Non-pigmented ciliary epithelial cell (primary cell): ENCODE measurements at places on chromosomes 5 and 9.

DNA sequence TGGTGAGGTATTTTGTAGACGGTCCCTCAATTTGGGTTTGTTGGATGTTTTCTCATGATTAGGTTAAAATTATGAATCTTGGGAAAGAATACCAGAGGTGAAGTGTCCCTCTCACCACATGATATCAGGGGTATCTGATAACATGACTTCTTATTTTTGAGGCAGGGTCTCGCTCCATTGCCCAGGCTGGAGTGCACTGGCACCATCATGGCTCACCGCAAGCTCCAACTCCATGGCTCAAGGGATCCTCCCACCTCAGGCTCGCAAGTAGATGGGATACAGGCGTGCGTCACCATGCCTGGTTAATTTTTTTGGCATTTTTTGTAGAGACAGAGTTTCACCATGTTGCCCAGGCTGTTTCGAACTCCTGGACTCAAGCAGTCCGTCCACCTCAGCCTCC is 24.1 kb downstream of the SPRY4 start:
- DNase-seq = no peak

DNA sequence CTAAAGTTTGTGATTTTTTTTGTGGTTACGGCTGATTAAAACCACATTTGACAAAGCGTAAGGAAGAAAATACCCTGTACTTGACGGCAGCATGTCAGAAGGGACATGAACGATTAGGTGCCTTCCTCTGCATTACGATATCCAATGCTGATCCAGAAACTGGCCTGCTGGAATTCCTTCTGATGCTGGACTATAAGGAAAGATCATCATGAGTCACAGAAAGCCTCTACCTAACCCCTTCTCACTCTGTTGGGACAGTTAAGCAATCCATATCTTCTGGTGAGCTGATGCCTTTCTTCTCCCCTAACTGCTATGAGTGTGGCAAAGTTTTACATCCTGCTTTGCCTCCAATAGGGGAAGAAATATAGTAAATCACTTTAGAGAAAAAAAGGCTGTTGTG is 78.4 kb upstream of the PAPPA start:
- peak; percentile 84 for DNase-seq

GRCh38 chr5:117425163-117425562 is 850.5 kb upstream of the SEMA6A start:
- no peak for DNase-seq

DNA sequence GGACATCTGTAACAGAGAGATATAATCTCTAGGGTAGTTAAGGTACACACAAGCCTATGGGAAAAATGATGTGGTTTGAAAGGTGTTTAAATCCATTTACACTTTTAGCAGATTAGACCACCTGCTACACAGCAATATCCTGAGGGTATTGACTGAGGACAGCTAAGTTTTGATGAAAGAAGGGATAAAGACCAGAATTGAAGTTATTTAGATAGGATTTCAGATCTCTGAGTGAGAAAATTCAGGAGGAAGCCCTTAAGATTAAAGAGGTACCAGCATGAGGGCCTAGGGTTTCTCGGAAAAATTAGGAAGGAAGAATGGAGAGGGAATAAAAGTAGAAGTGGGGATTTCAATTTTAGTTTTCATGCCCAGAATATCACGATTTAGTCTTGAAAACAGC is 267.3 kb downstream of the COX7C start:
- DNase-seq = no peak

DNA sequence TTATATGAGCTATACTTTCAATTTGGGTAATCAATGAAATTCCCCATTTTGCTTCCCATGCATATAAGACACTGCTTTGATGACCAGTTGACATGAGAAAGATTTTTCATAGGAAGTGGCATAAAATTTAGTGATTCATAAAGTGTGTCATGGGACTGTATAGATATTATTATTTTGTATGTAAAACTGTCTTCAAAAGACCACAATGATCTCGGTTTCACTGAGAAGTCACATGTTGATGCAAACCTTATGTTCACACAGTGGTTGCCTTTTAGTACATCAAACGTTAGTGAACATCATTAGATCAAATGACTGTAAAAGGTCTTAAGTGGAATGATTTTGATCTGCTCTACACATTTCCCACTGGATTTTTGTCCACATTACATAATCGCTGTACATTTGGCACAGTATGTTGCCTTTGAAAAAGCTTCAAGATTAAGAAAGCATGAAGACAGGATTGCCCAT is 349.2 kb upstream of the MEF2C start:
- DNase-seq = no peak

DNA sequence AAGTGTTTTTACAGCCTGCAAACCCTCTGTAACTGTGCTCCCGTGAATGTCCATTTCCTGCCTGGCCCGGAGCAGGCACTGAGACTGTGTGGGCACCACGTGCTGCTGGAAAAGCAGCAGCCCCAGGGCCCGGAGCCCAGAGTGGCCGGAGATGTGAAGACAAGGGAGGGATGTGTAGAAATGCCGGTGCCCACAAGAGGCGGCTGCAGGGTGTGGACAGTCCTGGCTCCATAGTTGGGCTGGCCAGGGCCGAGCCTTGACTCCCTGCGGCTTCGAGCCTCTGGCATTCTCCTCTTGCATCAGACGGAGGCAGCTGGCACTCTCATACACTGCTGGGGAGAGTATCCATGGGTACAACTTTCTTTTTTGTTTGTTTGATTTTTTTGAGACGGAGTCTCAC is 13.2 kb upstream of the GFPT2 start:
- DNase-seq = no peak

DNA sequence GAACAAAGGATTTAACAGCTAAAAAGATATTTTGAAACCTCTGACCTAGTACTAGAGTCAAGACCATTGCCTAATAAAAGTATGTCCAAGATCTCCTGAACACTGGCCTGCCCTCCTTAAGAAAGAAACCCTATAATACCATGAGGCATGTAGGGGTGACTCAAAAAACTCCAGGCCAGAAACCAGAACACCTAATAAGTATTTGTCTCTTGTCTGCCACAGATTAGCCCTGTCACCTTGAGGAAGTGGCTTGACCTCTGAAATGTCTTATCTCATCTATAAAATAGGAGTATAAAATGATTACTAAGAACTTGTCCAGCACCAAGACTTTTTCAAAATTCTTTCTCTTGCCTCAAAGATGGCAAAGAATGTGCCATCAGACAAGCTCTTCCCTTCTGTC is 125.5 kb upstream of the RASGRF2 start:
- DNase-seq = no peak

DNA sequence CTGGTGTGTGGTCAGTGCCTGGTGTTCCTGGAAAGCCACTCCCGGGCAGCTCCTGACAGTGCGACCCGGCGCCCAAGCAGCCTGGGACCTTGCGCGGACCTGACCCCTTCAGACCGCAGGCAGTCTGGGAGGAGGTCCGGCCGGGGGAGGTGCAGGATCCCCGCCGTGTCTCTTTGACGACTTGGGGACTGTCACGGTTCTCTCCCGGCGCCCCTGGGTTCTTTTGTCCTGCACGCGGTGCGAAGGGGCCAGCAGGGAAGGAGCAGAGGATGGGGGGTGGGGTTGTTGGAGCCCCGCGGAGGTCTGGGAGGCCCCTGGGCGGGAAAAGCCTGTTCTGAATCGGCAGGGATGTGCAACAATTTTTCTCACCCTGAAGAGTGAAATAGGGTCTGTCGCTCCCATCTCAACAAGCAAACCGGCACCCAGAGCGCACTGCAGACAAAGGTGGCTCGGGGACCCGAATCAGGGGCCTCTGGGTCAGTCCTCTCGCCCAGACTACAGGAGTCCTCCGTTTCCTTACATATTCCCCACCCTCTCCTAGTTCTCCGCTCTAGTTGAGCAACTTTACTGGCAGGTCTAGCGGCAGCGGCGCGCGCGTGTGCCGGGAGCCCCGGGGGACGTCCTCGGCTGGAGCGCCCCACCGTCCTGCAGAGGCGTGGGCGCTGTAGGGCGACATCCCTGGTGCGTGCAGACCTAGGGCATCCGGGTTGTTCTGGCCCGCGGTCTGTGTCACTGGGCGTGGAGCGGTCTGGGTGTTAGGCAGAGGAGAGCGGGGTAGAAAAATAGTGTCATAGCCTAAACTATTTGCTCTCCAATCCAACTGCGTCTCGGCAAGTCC is 1.2 kb downstream of the VCAN start:
- no peak for DNase-seq

DNA sequence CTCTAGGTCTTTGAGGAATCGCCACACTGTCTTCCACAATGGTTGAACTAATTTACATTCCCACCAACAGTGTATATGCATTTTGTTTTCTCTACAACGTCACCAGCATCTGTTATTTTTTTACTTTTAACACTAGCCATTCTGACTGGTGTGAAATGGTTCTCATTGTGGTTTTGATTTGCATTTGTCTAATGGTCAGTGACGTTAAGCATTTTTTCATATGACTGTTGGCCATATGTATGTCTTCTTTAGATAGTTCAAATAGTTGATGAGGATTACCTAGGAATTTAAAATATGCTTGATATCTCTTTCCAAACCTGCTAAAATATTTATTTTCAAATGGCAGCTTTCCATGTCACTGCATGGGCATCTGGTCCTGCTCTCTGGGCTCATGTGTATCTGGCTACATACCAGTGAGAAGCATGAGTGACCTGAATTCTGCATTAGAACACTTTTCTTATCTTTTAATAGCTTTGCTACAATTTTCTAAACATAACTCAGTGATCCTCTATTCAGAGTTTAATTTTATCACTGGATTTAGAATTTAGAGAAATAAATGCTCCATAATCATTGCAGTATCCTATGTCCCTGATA is 95.8 kb upstream of the ADAMTS16 start:
- no peak for DNase-seq

DNA sequence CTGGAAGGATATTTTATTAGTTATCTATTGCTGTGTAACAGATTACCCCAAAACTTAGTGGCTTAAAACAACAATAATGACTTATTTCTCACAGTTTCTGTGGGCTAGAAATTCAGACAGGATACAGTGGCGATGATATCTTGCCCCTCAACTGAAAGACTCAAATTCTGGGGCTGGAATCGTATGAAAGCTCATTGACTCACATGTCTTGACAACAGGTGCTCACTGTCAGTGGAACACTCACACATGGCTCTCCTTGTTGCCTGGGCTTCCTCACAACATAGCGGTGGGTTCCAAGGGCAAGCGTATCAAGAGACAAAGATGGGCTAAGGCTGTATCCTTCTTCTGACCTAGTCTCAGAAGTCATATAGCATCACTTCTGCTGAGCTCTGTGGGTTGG is 3.7 kb upstream of the GNPDA1 start:
- no peak for DNase-seq

- DNase-seq = no peak
Measured at GRCh38 chr5:116272281-116272941, 187.6 kb downstream of the COMMD10 start.

- DNase-seq = peak; percentile 99
Measured at GRCh38 chr5:37668524-37669047, 171.3 kb downstream of the GDNF start.

- DNase-seq = no peak
Measured at GRCh38 chr5:178465861-178466288, 124.3 kb downstream of the COL23A1 start.

- no peak for DNase-seq
Measured at GRCh38 chr5:127233590-127233989, 57.0 kb upstream of the MEGF10 start.

- no peak for DNase-seq
Measured at GRCh38 chr5:127858116-127858784, 155.1 kb downstream of the CCDC192 start.

DNA sequence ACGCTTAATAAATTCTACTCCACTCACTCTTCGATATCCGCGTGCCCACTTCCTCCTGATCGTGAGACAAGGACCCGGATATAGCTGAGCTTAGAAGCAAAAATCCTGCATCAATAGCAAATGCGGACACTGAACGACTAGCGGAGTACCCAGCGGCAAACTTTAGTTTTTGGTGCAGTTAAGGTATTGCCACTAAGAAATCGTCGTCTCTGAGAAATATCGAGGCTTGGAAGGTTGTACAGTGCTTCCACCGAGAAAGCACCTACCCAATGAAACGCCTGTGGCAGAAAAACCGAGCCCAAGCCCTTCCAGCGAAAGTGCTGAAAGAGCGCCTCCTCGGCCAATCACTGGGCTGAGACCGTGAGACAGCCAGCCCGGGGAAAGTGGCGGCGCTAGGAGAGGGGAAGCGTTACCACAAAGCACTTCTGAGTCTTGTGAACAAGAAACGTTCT is 32.2 kb downstream of the ANXA2R start:
- DNase-seq = no peak

- no peak for DNase-seq
Measured at GRCh38 chr5:133744960-133745308, 132.6 kb upstream of the FSTL4 start.

DNA sequence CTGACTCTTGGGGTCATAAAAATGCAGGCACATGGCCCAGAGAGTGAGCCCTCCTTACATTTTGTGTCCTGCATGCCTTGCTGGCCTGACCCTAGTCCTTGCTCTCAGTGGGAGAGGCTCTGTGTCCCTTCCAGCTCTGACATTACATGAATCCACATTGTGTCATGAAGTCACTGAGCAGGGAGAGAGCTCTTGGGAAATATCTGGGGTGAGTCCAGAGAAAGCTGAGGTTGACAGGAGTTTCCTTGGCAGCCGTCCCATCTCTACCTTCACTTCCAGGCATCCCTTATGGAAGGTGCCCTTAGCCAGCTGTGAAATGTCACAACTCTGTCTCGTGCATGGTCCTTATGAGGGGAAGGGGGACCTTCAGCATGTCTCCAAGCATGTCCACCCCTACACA is 41.0 kb downstream of the FAT2 start:
- DNase-seq = no peak

DNA sequence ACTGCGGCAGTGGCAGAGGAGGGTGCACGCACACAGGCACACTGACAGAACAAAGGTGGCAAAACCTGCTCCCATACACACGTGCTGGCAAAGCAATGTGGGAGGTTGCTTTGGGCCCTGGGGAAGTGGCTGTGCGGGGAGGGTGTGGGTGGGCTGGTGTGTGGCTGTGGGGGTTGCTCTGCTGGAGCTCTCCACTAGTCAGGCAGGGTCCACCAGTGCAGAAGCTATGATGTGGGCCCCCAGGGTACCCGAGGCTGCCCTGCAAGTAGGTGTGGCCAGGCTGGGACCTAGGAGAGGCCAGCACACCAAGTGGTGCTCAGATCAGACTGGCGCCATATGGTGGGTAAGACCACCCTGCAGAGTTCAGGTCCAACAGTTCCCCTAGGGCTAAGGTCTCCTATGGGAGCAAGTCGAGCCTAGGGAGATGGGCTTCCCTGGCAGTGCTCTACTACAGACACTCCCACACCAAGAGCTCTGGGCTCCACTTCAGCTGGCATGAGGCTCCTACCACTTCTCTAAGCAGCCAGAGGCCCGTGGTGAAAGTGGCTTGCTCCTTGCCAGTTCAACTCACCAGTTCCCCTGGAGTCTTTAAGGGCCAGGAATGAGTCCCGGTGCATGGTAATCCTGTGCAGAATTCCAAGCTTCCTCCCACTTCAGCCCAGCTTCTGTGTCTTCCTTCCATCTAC is 46.2 kb upstream of the IFNE start:
- DNase-seq = no peak

- peak; percentile 56 for DNase-seq
Measured at GRCh38 chr5:179060116-179061008, at the start of gene ZNF354C. TSS of gene ZNF354C (plus strand) at chr5:179060373. CDS start at chr5:179062069, 1,696 bp downstream.

- no peak for DNase-seq
Measured at GRCh38 chr5:53063176-53063575, 46.4 kb downstream of the MOCS2 start.
